Adipocyte (in vitro differentiated cells): ENCODE measurements at places on chromosomes 7 and 10.
A peak's percentile ranks its signal among the peaks of the same experiment; 100 is the strongest.

DNA sequence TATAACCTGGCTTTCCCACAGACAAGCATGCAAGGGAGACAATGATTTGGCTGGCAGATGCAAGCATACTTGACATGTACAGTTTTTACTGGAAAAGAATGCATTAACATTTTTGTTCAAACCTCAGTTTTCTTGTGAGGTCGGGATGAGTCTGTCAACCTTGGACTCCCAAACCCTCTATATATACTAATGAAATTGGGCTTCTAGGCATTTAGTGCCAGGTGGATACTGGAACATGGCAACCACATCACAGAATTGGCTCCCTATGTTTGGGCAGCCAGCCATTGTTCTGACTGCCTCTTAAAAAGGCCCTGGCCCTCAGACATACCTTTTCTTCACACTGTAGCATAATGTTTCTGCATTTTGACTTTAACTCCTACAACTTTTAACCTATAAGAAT lies 39.1 kb downstream of the CDK6 start:
- DNase-seq, result no peak

DNA sequence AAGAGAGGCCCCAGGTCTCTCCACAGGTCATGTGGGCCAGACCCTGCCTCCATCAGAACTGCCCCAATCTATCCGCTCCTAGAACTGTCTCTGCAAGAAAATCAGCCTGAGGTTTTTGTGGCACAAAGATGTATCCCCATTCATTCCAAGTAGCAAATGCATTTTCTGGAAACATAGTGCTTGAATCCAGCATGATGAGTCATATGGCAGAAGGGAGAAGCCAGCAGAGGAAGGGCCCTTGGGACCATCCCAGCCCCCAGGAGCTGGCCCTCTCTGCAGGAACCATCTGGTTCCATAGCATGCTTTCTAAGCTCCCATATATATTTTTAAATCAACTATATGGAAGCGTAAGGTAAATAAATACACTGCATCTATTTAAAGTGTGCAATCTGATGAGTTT lies 563.2 kb downstream of the GALNT17 start:
- no peak for DNase-seq

DNA sequence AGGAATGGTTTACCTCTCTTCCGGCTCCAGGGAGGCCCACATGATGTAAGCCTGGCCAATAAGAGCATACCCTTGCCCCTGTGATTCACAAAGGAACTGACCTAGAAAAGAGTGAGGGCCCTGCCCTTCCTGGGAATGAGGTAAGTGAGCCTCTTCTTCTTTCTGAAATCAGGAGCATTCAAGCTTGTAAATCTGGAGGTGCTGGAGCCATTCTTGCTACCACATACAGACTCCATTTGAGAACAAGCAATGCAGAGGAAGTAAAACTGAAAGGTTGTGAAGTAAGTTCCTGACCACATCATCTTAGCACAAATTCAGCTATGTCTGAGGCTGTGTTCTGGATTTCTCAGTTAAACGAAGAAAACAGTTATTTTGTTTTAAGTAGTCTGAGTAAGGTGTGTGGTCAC lies 132.2 kb downstream of the CD36 start:
- no peak for DNase-seq

DNA sequence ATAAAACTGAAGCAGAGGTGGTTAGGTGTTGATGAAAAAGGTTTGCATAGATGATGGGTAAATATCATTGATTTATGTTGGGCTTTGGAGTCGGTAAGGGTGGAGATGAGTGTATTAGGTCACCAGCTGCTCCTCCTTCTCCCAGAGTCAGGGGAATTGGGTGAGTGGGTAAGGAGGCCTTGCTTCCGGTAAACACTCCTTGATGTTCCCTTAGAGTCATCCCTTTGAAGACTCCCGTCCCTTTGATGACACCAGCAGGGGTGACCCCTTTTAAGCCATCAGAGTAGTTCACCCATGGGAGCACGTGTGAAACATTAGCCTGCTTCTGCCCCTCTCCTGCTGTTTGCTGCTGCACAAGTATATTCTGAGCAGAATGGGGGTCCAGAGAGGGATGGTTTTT lies 92.2 kb upstream of the DKK1 start:
- DNase-seq, result no peak

- no peak for DNase-seq
Observed at GRCh38 chr7:150830937-150831336, 21.4 kb upstream of the AOC1 start.

- peak; percentile 27 for DNase-seq
Observed at GRCh38 chr7:37732253-37732652, 48.7 kb downstream of the GPR141 start.
